Hematopoietic multipotent progenitor cell treated with erythropoietin and hydrocortisone succinate and interleukin-3 and kit ligand, for 17 days (in vitro differentiated cells): ENCODE measurements at places on chromosomes 4 and X.

DNA sequence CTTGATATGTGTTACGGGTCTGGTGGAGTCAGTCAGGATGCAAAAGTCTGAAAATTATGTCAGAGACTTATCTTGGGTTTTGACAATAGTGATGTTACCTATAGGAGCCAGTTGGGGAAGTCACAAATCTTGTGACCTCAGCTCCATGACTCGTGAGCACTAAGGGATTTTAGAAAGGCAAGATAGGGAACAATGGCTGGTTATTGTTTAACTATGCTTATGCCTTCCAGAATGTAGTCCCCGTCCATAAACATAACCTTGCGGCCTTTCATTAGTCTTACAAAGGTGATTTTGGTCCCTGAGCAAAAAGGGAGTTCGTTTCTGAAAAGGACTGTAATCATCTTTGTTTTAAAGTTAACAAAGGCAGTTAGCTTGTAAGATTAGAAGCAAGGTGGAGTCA lies 23.9 kb upstream of the GATB start:
- DNase-seq: no peak

- no peak for DNase-seq
Measured at GRCh38 chr4:84419201-84419600, 79.9 kb downstream of the NKX6-1 start.

DNA sequence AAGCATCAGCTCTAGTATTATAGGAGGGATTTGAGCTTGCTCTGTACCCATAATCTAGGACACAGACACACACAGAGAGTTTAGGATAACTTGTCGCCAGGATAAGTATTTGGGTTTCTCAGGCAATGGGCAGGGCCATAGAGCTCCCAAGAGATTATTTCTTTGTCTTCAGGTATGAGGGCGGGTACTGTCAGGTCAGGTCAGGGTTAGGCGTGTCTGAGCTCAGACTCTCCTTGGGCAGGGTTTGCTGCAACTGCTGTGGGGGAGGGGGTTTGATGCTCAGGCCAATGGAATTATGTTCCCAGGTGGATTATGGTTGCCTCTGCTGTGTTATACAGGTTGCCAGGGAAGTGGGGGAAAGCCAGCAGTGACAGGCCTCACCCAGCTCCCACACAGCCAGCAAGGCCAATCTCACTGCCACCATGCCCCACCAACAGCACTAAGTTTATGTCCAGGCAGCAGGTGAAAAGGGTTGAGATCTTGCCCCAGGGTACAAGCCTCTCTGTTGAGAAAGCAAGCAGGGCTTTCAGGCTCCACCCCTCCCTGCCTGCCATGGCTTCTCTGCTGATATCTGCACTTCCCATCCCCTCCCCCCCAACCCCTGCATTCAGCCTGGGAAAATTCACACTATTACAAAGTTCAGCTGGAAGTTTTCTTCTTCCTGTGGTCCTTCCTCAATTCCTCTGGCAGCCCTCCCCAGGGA lies 101.3 kb downstream of the RRAGB start:
- DNase-seq: no peak

DNA sequence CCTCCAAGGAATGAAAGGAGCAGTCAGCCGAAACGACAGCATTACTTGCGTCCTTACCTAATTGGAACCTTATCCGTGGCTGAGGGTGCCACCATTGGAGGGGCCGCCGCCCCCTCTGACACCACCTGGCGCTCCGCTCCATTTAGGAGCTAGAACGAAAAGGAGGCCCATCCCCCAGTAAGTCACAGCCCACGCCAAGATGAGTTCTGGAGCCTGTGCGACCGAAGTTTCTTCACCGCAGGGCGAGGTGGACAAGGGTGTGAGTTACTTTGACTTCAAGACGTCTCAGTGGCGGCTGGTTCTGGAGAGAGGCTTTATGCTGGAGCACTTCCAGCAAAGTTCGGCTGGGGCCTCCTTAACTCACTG lies 729 bp upstream of the IRF2 start:
- peak; percentile 76 for DNase-seq

- no peak for DNase-seq
Measured at GRCh38 chrX:134760650-134761049, 102.4 kb upstream of the PLAC1 start.
